ENCODE measurements at places on chromosomes 11 and 22.
A peak's percentile ranks its signal among the peaks of the same experiment; 100 is the strongest.

- DNase-seq = no peak
These were observed 134.3 kb upstream of the C11orf58 start for GRCh38 chr11:16603890-16604793.

- DNase-seq = no peak
These were observed 431.3 kb downstream of the TBC1D22A start for GRCh38 chr22:47193606-47194329.

GRCh38 chr22:26547426-26547825 lies 35.2 kb upstream of the TFIP11 start:
- DNase-seq = no peak

GRCh38 chr11:14565845-14566244 lies 45.7 kb upstream of the PSMA1 start:
- peak; percentile 45 for DNase-seq

DNA sequence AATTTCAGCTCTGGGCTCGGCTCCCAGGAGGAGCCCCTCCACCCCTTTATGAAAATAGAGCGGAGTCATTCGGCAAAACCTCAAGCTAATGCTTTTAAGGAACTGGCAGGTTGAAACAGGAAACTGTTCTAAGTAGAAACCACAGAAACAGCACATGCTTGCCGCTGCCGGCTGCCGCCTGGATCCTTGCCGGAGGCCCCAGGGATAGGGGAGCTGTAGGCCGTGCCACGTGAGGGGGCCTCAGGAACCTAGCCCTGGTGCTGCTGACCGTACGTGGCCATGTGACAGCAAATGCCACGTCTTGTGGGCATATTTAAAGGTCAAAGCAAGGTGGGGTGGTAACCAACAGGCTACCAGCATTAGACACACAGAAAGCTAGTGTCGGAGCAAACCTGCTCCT lies 77.9 kb upstream of the TIMP3 start:
- DNase-seq = no peak

DNA sequence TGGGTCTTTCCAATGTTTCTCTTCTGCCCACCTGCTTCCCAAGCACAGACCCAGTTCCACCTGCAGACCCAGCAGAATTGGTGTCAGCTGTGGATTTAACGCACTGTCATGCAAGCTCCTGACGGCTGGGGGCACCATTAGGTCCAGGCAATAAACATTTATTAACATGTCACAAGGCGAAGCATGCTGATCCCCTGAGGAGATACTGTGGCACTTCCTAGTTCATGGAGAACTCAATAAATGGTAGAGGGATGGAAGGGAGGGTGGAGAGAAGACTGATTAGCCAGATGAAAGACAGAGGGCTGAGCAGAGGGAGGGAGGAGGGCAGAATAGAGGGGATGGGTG lies 68.3 kb upstream of the TSPAN18 start:
- no peak for DNase-seq

GRCh38 chr22:29031227-29032011 lies 30.2 kb downstream of the C22orf31 start:
- DNase-seq = peak; percentile 77

DNA sequence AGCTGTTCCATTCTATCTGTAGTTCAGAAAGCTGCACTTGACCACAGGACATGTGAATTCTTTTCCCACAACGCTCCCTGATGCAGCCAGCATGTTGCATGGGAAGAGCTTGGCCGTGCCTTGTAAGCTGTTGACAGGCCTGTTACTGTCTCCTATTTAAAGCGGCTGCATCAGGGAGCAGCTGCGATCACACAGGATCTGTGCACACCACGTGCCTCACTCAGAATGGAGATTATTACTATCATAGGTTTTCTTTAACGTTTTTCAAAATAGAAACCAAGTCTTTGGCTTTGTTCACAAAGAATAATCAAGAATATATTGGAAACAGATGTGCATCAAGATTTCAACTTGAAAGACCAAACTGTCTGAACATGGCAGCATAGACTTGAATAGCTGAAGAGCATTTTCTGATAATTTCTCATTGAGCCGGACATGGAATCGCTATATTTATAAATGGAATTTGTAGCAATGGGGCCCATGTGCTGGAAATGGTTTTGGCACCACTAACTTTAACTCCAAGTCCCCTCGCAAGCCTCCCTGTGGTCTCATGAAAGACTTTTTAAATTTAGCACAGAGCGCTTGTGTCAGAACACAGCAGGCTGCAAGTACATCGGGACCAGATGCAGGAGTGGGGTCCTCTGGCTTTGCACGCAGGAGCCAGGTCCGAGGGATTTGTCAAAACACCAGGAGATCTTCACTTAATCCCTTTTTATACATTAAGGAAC lies 40.8 kb upstream of the MYO18B start:
- no peak for DNase-seq

DNA sequence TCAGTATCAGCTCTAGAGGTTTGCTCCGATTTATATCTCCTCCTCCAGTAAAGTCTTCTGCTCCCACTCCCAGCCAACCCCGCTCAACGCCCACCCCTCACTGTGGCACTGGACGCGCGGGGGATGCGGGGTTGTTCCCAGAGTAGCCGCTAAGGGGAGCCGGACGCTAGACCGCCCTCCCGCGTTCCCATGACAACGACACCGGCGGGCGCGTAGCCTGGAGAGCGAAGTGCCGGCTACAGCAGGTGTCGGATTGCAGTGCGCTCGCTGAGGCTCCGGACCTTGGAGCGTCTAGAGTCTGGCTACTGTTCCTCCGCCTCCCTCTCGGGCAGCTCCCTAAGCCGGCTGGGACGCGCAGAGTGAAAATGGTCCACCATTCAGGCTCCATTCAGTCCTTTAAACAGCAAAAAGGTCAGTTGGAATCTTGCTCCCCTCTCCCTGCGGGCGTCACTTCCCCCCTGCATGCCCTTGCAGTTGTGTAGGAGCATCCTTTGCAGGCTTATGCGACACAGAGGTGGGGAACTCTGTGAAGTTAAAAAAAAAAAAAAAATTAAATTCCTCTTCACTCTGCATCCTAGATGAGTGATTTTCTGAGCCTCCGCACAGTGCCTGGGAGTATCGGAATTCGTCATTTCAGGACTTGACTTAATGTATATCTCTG lies at the start of gene ANO3:
ANO3 (plus strand) TSS at position 220 of the 661 bp plus-strand sequence; CDS start at position 366, 146 bp downstream.
- peak; percentile 30 for DNase-seq
